AG08395 (cell line): ENCODE measurements at places on chromosomes 16 and 17.
A peak's percentile ranks its signal among the peaks of the same experiment; 100 is the strongest.

- no peak for DNase-seq
Observed at GRCh38 chr17:17495536-17496188, 533 bp downstream of the RASD1 start.

DNA sequence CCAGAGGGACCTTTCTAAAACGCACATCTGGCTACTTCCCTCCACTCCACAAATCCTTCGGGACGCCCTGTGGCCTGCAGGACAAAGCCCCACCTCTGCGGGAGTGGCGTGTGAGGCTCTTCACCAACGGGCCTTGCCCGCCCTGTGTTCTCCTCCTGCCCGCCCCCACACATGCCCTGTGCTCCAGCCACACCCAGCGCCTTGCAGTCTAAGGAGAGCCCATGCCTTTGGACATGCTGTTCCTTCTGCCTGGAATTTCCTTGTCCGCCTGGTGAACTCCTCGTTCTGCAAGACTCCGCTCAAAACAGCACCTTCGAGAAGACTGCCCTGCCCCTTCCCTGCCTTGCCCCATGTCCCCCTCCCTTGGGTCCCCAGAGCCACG is 7.4 kb downstream of the ELOB start:
- DNase-seq: peak; percentile 32

DNA sequence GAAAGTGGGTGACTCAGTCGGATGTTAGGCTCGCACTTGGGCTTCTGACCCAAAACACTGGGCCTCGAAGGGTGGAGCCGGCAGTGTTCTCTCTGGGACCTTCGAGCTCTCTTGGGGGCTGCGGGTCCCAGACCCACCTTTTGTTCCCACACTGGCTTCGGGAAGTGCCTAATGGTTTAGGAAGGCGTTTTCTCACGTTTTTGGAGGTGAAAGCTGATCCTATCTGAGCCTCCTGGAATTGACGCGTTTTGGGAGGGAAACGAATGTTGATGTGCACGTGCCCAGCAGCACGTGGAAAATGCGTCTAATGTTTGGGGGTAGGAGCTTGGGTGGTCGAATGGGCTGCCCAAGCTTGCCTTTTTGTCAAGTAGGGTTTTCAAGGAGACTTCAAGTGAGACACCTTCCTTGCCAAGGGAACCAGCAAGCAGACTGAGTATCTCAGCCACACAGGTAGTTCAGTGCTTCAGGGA is 666 bp downstream of the HGS start:
- DNase-seq: peak; percentile 89

- DNase-seq: no peak
Observed at GRCh38 chr17:76930107-76930506, 61.9 kb downstream of the MGAT5B start.

- no peak for DNase-seq
Observed at GRCh38 chr16:27198451-27199234, 4.7 kb upstream of the KDM8 start.

GRCh38 chr17:57983446-57983845 is 4.6 kb downstream of the VEZF1 start:
- DNase-seq: no peak

GRCh38 chr17:8693328-8693727 is 51.3 kb downstream of the CCDC42 start:
- no peak for DNase-seq

- no peak for DNase-seq
Observed at GRCh38 chr17:47276444-47276843, 22.8 kb downstream of the ITGB3 start.

- no peak for DNase-seq
Observed at GRCh38 chr17:21272881-21273792, 11.4 kb upstream of the MAP2K3 start.

- DNase-seq: peak; percentile 95
Observed at GRCh38 chr17:42698736-42699414, 16.5 kb downstream of the CNTNAP1 start.

GRCh38 chr17:16977932-16978331 is 6.0 kb upstream of the TNFRSF13B start:
- DNase-seq: peak; percentile 62

DNA sequence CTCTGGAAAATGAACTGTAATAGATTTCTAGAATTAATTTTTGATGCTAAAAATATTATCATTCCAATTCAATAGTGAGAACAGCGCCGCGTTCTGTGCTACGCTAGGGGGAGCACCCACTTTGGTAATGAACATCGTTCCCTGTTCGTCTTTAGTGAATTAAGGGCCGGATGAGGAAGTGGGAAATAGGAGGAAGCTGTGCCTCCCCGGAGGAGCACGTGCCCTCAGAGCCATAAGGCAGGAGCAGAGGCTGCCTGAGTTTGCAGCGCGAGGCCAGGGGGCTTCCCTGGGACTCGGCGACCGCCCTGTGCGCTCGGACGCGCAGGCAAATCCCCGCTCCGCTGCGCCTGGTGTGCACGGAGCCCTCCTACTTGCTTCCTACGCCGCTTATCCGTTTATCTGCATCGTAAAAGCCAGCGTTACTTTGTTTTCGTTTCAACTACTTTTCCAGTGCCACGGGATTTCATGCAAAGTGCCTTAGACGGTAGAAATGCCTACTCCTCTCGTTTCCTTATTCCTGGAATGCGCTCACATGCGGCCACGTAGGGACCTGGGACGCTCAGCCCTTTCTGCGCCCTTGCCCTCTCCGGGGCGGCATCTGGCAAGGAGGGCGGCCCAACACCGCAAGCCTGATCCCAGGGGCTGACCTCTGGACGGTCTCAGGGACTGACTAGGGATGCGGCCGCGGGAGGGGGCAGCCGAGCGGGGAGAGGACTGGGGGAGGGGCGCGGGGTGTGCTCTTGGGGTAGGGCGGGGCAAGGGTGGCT is 76.4 kb downstream of the KCNJ12 start:
- DNase-seq: peak; percentile 49

GRCh38 chr16:61042737-61043136 is 993.5 kb downstream of the CDH8 start:
- no peak for DNase-seq

GRCh38 chr17:4389079-4389478 is 22.6 kb upstream of the UBE2G1 start:
- no peak for DNase-seq

GRCh38 chr17:42979511-42980273 is at the start of gene PTGES3L:
Gene PTGES3L (minus strand): TSS chr17:42980080. CDS start chr17:42980053, 27 bp downstream.
- DNase-seq: peak; percentile 43

DNA sequence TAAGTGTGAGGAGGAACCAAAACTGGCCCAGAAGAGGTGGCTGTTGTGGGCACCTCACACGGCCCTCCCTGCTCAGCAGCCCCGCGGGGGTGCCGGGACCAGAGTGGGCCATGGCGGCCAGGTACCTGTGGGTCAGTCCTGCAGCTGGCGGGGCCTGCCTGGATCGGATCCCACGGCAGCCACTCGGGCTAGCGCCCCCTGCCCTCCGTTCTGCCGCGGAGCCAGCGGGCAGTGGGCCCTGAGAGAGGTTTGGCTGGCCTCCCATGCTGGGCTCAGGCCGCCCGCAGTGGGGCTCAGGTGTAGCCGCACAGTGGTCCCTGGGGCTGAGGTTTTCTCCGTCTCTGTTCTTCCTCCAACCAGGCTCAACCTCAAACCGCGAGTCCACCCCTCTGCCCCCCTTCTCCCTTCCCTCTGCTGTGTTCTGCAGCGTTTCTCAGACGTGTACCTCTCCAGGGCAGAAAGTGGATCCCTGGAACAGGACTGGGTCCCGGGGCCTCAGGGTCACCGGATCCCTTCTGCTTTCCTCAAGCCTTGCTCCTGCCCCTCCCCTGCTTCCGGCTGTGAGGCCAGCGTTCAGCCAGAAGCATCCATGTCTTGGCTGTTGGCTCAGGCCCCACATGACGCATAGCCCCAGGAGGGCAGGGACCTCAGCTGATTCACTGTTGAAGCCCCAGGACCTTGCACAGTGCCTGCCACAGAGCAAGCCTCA is 28.6 kb upstream of the ITGA3 start:
- peak; percentile 95 for DNase-seq

- peak; percentile 77 for DNase-seq
Observed at GRCh38 chr17:45018848-45019711, 32.4 kb downstream of the DCAKD start.

GRCh38 chr16:86626966-86627365 is 48.6 kb downstream of the FOXL1 start:
- no peak for DNase-seq

- no peak for DNase-seq
Observed at GRCh38 chr16:12530302-12530701, 273.4 kb downstream of the CPPED1 start.

- DNase-seq: no peak
Observed at GRCh38 chr17:411421-412120, 59.0 kb upstream of the RPH3AL start.

DNA sequence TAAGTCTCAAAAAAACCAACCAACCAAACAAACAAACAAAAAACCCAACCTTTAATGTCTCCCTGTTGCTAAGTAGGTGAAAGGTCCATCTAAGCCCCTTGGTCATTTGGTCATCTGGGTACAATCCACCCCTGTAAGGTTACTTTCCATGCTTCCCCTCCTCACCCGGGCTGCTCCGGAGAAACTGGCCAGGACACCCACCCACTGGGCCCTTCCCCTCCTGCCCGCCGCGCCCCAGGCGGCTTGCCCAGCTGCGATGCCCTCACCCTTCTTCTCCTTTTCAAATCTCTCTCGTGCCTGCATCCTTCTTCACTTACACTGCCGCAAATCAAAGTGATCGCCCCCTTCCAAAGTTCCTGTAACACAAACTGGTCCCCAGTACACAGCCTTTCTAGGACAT is 2.0 kb downstream of the NTAN1 start:
- no peak for DNase-seq

DNA sequence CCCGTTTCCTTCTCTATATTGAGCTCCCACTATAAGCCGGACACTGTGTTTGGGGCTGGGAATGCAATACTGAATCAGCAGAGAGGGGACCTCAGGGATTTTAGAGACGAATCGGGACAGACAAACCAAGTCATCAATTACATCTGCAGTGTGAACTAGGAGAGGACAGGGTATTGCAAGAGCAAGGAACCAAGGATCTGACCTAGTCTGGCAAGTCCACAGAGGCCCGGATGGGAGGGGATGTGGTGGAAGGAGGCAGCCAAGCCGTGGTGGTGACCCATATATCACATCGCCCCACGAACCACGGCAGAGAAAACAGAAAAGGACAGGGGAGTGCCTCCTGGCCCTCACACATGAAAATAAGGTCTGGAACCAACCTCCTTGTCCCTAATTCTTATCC is 28.1 kb upstream of the NXPH3 start:
- no peak for DNase-seq

DNA sequence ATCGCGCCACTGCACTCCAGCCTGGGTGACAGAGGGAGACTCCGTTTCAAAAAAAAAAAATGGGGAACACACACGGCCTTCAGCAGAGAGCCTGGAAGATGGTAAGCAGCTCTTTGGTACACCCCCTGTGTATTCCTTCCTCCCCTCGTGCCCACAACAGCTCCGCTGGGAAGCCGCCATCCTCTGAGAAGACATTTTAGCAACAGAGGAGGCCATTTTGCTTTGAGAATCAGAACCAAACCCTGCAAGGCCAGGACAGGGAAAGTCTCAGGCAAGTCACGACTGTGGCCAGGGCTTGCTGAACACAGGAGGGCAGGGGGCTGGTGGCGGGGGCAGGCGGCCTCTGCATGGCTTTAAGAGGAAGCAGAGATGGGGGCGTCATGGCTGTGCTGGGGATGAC is 45.7 kb downstream of the SOCS1 start:
- no peak for DNase-seq

GRCh38 chr17:34443619-34444469 is 80.8 kb upstream of the CCL1 start:
- no peak for DNase-seq

- DNase-seq: no peak
Observed at GRCh38 chr17:6045621-6046357, 24.4 kb upstream of the WSCD1 start.

DNA sequence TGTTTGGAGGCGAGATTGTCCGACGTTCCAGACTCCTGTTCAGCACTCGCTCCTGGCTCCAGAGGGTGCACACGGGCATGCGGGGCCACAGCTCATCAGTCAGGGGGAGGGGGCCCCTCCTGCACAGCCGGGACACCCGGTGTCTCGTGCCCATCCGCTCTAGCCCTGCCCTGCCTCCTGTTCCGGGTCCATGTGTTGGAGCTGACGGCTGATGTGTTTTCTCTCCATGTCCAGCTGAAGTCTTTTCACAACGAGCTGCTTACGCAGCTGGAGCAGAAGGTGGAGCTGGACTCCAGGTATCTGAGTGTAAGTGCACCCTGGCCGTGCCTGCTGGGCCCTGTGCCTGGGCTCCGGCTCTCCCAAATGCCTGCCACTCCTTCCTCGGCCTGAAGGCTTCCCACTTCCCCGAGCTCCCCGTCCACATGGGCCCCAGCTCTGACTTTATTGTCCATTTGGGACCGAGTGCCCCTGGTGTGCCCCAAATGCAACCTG is 50.5 kb downstream of the BAIAP2 start:
- DNase-seq: no peak

DNA sequence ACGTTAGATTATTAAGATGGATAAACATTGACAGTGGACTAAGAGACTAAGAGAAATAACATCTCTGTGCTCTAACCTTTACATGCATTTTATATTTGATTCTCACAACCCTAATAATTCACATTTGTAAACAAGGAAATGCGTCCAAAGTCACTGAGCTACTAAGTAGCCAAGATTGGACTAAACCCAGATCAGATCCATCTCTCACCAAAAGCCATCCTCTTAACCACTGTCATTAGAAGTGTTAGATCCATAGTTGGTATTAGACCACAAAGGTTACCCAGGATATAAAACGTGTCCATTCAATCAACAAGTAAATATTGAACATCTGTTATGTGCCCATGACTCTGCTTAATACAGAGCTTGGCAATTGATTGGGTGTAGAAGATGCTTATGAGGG is 5.2 kb downstream of the HSD17B2 start:
- no peak for DNase-seq

GRCh38 chr17:72771734-72772133 is 320.8 kb downstream of the SLC39A11 start:
- DNase-seq: no peak

GRCh38 chr17:45783593-45784292 is 377 bp upstream of the CRHR1 start:
- DNase-seq: no peak
